Activated CD4-positive, alpha-beta T cell treated with anti-CD3 and anti-CD28 coated beads, Interleukin-2, amount 10 ng/mL, durations not matched to agents 7 days and 5 days (primary cell): ENCODE measurements at places on chromosomes 11 and 22. TPM values are rescaled to one million over a fixed set of nuclear protein-coding genes. Genes with fewer than 3 reads are reported as not detected.

DNA sequence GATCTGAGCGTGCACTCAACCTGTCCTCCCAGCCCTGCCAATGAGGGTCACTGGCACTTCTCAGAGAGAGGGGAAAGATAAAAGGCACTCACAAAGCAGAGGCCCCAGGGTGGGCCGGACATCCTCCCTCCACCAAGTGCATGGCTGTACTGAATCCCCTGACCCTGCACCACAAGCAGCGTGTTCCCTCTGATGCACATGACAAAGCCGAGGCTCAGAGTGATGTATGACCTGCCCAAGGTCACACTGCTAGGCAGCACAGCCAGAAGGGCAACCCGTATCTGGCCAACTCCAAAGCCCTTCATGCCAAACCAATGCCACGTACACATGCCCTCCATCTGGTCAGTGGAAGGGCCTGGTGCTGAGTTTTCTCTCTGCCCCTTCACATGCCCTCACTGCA, 22.1 kb downstream of the SPATA19 start:
- no peaks in the 10 kb centered on the region for H3K27me3 ChIP-seq
- H3K27ac ChIP-seq = no peak overlapping the region
- no peak for DNase-seq
- no peaks in the 10 kb centered on the region for H3K4me1 ChIP-seq

SERPING1 gene
- 0.23 TPM for total RNA-seq

GRCh38 chr11:87397011-87397865, 359.5 kb downstream of the TMEM135 start:
- no peak for DNase-seq
- H3K36me3 ChIP-seq = no peaks in the 10 kb centered on the region
- no peak overlapping the region for H3K4me3 ChIP-seq
- H3K27me3 ChIP-seq = peaks cover 13% of the 10 kb centered on the region

DNA sequence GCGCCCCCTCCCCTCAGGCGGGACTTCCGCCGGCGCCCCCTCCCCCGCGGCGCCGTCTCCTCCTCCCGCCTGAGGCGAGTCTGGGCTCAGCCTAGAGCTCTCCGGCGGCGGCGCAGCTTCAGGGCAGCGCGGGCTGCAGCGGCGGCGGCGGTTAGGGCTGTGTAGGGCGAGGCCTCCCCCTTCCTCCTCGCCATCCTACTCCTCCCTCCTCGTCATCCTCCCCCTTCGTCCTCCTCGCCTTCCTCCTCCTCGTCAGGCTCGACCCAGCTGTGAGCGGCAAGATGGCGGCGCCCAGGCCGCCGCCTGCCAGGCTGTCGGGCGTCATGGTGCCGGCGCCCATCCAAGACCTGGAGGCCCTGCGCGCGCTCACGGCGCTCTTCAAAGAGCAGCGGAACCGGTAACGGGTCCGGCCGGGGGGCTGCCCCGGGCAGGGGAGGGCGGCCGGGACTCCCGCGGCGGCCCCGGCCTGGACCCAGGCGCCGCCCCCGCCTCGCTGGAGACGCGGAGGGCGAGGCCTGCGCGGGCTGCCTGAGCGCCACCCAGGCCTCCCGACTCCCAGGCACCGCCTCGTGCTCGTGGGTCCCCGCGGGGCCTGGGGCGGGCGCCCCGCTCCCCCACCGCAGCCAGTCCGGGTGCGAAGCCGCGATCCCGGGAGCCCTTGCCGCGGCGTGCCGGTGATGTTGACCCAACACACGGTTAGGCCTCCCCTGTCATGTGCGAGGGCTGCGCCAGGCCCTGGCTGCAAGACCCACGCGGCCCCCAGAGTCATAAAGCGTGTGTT, at the start of gene ATXN10:
ATXN10 (plus strand) TSS at position 52 of the 781 bp plus-strand sequence; CDS start at position 282, 230 bp downstream.
- peak within 1 kb of the TSS; percentile 93 for H3K27ac ChIP-seq
- peaks cover 7% of the 10 kb centered on the region for H3K36me3 ChIP-seq
- peak within 1 kb of the TSS; percentile 91 for H3K4me3 ChIP-seq
- peaks cover 34% of the 10 kb centered on the region for H3K4me1 ChIP-seq
- H3K27me3 ChIP-seq = peaks cover 9% of the 10 kb centered on the region

KLHL35 gene
- total RNA-seq = 1.3 TPM

TSGA10IP gene
- not detected for total RNA-seq

DNA sequence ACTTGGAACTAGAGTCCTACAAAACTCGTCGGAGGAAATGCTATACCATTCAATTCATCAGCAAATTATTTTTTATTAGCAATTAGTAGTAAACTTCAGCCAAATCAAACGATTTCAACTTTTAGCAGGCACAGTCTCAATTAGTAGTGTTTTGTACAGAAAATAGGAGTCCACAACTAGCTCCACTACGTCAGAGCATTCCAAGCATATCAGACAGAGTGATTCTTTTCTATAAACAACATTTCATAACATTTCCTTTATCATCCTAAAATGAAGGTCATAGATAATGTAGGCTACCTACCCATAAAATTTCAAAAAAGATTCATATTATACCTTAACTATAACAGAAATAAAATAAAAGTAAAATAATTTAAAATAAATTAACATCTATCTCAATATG, 169.9 kb downstream of the KIF18A start:
- no peaks in the 10 kb centered on the region for H3K36me3 ChIP-seq
- no peaks in the 10 kb centered on the region for H3K27me3 ChIP-seq
- H3K27ac ChIP-seq = no peak overlapping the region
- H3K4me1 ChIP-seq = no peaks in the 10 kb centered on the region

DNA sequence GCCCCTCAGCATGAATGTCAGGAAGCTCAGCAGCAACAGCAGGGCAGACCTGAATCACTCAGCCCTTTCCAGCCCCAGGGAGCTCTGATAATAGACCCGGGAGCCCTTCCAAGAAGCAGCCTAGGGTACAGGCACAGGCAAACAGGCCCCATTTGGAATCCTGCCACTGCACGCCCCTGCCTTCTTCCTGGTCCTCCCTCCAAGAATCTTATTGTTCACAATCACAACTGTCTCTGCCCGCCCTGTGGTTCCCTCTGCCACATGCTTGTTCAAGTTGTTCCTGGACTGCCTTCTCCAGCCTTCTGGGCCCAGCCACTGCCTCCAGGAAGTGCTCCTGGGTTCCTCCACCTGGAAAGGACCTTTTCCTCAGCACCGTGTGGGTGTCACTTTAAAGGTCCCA, 54.6 kb downstream of the LRRC32 start:
- no peaks in the 10 kb centered on the region for H3K36me3 ChIP-seq
- H3K27me3 ChIP-seq = peaks cover 5% of the 10 kb centered on the region
- H3K27ac ChIP-seq = no peak overlapping the region

GRCh38 chr22:49662681-49663080, 165.0 kb downstream of the BRD1 start:
- peaks cover 19% of the 10 kb centered on the region for H3K4me1 ChIP-seq
- peaks cover 4% of the 10 kb centered on the region for H3K36me3 ChIP-seq
- no peak overlapping the region for H3K27ac ChIP-seq
- no peak for DNase-seq

- no peak for DNase-seq
- H3K27ac ChIP-seq = no peak overlapping the region
- H3K4me1 ChIP-seq = peaks cover 33% of the 10 kb centered on the region
- no peaks in the 10 kb centered on the region for H3K27me3 ChIP-seq
Measured at GRCh38 chr11:117016246-117016645, 82.0 kb downstream of the SIK3 start.

- H3K36me3 ChIP-seq = no peaks in the 10 kb centered on the region
- H3K27me3 ChIP-seq = peaks cover 8% of the 10 kb centered on the region
- no peak overlapping the region for H3K4me3 ChIP-seq
- no peak for DNase-seq
Measured at GRCh38 chr11:113199866-113200265, 114.5 kb upstream of the TTC12 start.

GRCh38 chr11:95067039-95067840, 521 bp downstream of the SRSF8 start:
- peaks cover 12% of the 10 kb centered on the region for H3K36me3 ChIP-seq
- DNase-seq = peak; percentile 78
- peaks cover 27% of the 10 kb centered on the region for H3K4me1 ChIP-seq
- peak overlapping the region; percentile 98 for H3K27ac ChIP-seq
- H3K27me3 ChIP-seq = peaks cover 9% of the 10 kb centered on the region

DNA sequence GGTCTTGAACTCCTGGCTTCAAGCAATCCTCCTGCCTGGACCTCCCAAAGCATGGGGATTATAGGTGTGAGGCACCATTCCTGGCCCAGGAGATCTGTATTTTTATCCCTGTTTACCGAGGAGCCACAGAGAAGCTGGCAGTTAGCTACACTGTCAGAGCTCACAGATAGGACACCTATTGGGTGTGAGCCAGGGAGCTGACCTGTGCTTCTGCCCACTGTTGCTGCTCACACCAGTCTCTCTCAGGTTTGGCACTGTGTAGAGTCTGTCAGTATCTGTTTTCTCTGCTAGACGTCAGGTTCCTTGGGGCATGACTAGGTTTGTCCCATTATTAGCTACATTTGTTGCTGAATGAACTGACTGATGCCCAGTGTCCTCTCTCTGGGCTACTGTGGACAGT, 17.5 kb downstream of the PPP6R2 start:
- no peak overlapping the region for H3K4me3 ChIP-seq
- H3K27me3 ChIP-seq = no peaks in the 10 kb centered on the region
- no peak for DNase-seq
- peaks cover 28% of the 10 kb centered on the region for H3K4me1 ChIP-seq
- no peak overlapping the region for H3K27ac ChIP-seq

BACE1-AS gene
- 5.6 TPM for total RNA-seq

DNA sequence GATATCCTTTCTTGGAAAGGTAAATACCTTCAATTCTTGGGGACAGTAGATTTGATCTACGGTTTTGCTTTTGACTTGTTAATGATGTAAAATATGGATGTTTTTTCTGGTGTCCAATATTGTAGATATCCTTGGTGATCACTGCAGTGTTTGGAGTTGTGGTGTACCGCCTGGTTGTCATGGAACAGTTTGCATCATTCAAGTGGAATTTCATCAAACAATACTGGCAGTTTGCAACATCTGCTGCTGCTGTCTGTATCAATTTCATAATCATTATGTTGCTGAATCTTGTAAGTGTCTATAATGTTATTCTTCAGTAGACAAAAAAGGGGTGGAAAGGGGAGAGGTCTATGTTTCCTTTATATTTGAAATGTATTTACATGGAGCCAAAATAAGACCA, 27.4 kb upstream of the MUC15 start:
- no peaks in the 10 kb centered on the region for H3K27me3 ChIP-seq
- H3K4me3 ChIP-seq = no peak overlapping the region
- H3K27ac ChIP-seq = no peak overlapping the region
- no peak for DNase-seq
- no peaks in the 10 kb centered on the region for H3K4me1 ChIP-seq

PRPF19 gene
- total RNA-seq = 128 TPM

DNA sequence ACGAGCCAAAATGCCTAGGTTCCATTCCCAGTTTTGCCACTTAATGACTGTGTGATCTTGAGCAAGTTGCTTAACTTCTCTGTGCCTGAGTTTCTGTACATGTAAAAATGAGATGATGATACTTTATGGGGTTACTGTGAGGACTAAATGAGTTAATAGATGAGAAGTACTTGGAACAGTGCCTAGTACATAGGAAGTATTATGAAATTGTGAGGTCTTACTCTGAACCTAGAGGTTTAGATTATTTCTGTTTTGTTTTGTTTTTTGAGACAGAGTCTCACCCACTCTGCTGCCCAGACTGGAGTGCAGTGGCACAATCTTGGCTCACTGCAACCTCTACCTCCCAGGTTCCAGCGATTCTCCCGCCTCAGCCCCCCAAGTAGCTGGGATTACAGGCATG, 227.0 kb upstream of the POU2AF2 start:
- peaks cover 4% of the 10 kb centered on the region for H3K27me3 ChIP-seq
- H3K4me3 ChIP-seq = no peak overlapping the region
- H3K36me3 ChIP-seq = no peaks in the 10 kb centered on the region
- no peak overlapping the region for H3K27ac ChIP-seq
- no peak for DNase-seq

UNC93B1 gene
- 34.3 TPM for total RNA-seq

PIK3IP1 gene
- 63.0 TPM for total RNA-seq

DNA sequence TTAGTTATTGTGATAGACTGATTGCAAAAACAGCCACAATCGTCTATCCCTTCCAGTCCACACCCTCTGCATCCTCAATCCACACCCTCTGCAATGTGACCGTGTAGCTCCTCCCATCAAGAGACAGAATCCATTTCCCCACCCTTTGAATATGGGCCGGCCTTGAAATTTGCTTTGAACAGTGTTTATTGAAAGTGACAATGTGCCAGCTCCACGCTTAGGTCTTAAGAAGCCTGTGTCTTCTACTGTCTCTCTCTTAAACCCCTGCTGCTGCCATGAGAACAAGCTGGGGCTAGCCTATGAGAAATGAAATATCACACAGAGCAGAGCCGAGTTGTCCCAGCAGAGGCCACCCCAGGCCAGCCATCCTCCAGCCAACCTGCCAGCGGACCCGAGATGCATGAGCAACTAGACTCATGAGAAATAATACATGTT, 22.3 kb upstream of the MICAL2 start:
- no peaks in the 10 kb centered on the region for H3K27me3 ChIP-seq
- peak; percentile 58 for DNase-seq
- H3K4me1 ChIP-seq = peaks cover 79% of the 10 kb centered on the region
- H3K36me3 ChIP-seq = peaks cover 8% of the 10 kb centered on the region

DNA sequence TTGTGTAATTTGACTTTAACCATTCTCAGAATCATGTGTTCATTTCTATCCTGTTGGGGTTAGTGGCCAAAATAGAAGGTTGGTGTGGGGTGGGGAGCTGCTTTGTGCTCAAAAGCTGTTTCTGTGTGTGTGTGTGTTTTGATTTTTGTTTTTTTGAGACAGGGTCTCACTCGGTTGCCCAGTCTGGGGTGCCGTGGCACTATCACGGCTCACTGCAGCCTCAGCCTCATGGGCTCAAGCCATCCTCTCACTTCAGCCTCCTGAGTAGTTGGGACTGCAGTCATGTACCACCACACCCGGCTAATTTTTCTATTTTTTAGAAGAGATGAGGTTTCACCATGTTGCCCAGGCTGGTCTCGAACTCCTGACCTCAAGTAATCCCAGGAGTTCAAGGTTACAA, 18.1 kb upstream of the AIFM3 start:
- H3K4me3 ChIP-seq = no peak overlapping the region
- no peaks in the 10 kb centered on the region for H3K27me3 ChIP-seq
- H3K27ac ChIP-seq = no peak overlapping the region

DNA sequence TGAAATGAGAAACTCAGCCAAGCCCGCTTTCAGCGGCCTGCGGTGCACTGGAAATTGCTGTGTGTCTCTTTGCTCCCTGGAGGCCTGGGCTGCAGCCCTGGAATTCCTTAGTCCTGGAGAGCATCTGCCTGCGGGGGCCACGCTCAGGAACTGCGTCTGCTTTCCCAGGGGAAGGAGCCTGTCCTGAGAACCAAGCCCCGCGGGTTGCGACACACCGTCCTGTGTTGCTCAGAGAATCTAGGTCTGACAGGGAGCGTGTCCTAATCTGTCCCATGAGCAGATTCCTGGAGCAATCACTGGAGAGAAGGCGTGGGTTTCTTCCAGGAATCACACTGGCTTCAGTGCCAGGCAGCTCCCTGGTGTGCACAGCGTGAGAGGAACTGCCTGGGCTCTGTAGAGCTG, 708.1 kb downstream of the BRD1 start:
- peaks cover 5% of the 10 kb centered on the region for H3K27me3 ChIP-seq
- no peaks in the 10 kb centered on the region for H3K4me1 ChIP-seq
- no peak overlapping the region for H3K4me3 ChIP-seq
- H3K36me3 ChIP-seq = no peaks in the 10 kb centered on the region
- no peak overlapping the region for H3K27ac ChIP-seq

NNMT gene
- total RNA-seq = not detected
